Brain pericyte (primary cell): ENCODE measurements at places on chromosomes 1 and 21.

DNA sequence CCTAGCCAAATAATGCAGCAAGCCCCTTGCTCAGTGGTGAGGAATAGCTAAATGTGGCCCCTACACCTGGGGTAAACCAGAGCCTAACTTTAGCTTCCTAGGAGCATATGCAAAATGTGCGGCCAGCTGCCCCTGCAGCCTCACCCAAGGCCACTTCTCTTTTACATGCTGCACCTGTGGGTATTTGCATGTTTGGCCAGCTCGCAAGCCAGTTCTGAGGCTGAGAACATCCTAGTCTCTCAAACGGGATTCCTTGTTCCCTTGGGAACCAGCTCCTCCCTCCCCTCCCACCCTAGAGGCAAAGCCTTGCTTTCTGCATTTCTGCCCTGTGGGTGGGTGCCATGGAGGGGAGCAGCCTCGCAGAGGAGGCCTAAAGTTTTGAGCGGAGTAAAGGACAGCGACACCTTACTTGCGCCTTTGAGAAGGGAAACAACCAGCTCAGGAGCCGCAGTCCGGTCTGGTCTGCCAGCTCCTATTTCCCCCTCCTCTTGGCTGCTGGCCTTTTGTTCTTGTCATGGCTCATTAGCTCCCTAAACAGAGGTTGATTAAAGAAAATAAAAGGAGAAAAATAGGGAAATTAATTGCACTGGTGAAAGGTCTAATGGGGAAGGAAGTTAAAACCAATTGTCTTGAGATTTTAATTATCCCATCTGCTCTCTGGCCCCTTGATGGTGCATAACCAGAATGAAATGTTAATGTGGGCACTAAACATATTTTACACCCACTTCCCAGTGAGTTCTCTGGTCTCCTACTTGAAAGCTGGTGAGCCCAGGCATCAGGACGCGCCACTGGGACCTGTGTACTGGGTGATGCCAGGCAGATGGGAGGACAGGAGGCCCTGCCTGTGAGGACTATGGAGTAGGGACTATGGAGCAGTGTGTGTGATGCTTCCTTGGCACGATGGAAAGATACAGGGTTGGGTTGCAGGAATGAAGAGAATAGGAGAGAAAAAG lies 68.7 kb downstream of the TEX35 start:
- no peak for DNase-seq

DNA sequence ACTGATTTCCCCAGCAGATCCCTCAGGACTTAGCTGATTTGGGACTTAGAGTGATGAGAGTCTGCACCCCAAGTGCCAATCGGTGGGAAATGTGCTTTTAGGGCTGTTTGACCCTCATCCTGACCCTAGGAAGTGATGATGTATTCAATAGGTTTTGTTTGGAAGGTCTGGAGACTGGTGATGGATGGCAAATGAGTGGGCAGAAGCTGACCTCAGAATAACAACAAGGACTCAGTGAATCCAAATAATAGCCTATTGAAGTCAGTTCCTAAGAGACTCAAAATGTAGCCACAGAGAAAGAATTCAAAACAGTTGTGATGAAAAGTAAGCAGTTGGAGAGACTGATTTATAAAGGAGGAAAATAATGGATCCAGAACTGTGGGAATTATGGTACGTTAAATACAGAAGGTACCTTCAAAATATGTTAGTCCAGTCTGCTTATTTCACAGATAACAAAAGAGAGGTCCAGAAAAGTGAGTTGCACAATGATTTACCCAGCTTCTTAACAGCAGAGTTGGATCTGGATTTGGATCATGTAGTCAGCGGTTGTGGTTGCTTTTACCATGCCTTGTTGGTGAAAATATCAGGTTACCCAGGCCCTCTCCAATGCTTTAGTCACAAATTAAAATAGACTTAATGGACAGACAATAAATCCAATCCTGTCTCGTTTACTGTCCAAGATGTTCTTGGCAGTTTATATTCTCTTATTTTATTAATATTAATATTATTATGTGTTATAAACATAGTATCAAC lies 123.0 kb upstream of the PTBP2 start:
- DNase-seq, result no peak

GRCh38 chr1:29599071-29599470 lies 362.7 kb downstream of the PTPRU start:
- DNase-seq, result no peak

GRCh38 chr1:14987829-14988603 lies 165.5 kb upstream of the TMEM51 start:
- no peak for DNase-seq
